Upper lobe of left lung (tissue), 6 donors: ENCODE measurements at places on chromosomes 3 and 15. TPM values are rescaled to one million over a fixed set of nuclear protein-coding genes. Genes with fewer than 3 reads are reported as not detected.

The ZIC1 gene
- not detected for total RNA-seq

The RAD18 gene
- total RNA-seq, result 6.2 TPM

The TMEM40 gene
- 1.0 TPM for total RNA-seq

The ZBBX gene
- 0.31 TPM for total RNA-seq

GRCh38 chr15:95303713-95304112 is 1026.8 kb upstream of the NR2F2 start:
- no peak overlapping the region for H3K4me3 ChIP-seq
- H3K4me1 ChIP-seq, result no peaks in the 10 kb centered on the region
- peak overlapping the region; percentile 60 for H3K27ac ChIP-seq
- no peaks in the 10 kb centered on the region for H3K36me3 ChIP-seq
- no peaks in the 10 kb centered on the region for H3K27me3 ChIP-seq

GRCh38 chr3:178137831-178138230 is 398.4 kb upstream of the KCNMB2 start:
- no peak for DNase-seq
- no peaks in the 10 kb centered on the region for H3K36me3 ChIP-seq

DNA sequence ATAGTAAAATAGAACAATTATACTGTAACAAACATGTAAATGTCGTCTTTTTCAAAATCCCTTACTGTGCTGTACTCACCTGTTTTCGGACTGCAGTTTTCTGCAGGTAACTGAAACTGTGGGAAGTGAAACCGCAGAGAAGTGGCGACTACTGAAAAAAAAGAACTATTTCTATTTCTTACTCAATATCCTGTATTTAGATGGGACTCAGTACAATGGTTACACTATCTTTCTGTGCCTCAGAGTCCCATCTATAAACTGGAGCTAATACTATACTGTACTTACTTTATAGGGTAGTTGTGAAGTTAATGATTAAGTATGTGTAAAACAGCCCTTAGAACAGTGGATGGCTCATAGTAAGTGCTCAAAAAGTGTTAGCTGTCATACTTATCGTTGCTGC is 14.3 kb upstream of the P2RY12 start:
- DNase-seq, result no peak
- no peaks in the 10 kb centered on the region for H3K4me1 ChIP-seq
- H3K27ac ChIP-seq, result no peak overlapping the region
- H3K36me3 ChIP-seq, result no peaks in the 10 kb centered on the region

DNA sequence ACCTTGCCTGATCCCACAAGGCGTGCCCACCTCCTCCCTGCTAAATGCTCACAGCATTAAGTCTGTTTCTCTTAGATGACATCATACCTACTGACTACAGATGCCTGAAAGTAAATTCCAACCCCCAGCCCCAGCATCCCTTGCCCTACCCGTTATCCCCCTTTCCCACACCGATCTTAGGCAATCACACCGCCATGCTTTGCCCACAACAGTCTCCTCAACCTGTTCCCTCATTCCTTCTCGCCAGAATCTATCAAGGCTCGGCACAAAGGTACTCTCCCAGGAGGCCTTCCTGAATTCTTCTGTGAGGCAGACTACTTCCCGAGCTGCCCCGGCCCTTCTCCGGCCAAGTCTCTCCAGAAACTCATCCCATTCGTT is 789 bp upstream of the SEC61A1 start:
- peak overlapping the region; percentile 95 for H3K27ac ChIP-seq
- peaks cover 8% of the 10 kb centered on the region for H3K36me3 ChIP-seq
- peak overlapping the region; percentile 90 for H3K4me3 ChIP-seq
- peaks cover 48% of the 10 kb centered on the region for H3K4me1 ChIP-seq

- H3K4me3 ChIP-seq, result no peak overlapping the region
- no peaks in the 10 kb centered on the region for H3K4me1 ChIP-seq
- DNase-seq, result no peak
- no peaks in the 10 kb centered on the region for H3K36me3 ChIP-seq
- no peak overlapping the region for H3K27ac ChIP-seq
- no peaks in the 10 kb centered on the region for H3K27me3 ChIP-seq
Measured at GRCh38 chr3:144482876-144483275, 511.3 kb downstream of the DIPK2A start.

DNA sequence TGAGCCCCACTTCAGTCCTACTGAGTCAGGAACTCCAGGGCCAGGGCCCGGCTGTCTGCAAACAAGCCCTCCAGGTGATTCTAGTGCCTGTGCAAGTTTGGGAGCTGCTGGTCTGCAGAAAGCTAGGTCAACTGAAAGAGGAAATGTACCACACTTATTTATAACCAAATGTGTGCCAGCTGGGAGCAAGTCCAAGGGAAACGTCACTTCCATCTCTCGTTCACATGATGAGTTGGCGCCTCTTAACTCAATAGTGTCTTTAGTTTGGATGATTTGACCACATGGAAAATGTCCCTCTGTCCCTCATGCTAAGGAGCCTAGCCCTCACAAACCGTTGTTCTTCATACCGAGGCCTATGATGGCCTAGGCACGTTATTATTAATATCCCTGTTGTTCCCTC is 43.2 kb downstream of the GOLGA8S start:
- no peak for DNase-seq
- no peaks in the 10 kb centered on the region for H3K27me3 ChIP-seq
- H3K36me3 ChIP-seq, result no peaks in the 10 kb centered on the region
- H3K4me1 ChIP-seq, result no peaks in the 10 kb centered on the region

DNA sequence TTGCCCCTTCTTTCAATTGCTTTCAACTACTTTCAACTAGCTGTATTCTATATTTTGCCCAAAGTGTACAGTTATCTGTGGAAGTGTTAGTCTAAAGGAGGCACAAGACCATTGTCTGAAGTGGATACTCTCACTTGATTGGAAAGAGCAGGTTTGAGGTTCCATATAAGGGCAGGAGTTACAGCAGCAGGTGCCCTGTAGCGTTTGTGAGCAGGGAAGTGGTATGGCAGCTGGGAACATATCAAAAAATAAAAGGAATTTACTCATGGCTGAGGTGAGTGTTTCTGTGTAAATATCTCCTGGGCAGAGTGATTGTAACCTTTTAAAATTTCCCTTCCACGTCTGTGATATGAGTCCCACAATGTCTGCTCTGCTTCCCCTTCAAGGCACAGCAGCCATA is 38.5 kb upstream of the DNAJC13 start:
- no peak overlapping the region for H3K27ac ChIP-seq
- no peaks in the 10 kb centered on the region for H3K27me3 ChIP-seq
- DNase-seq, result no peak
- H3K4me1 ChIP-seq, result no peaks in the 10 kb centered on the region
- H3K36me3 ChIP-seq, result no peaks in the 10 kb centered on the region
- no peak overlapping the region for H3K4me3 ChIP-seq
